ENCODE measurements at places on chromosomes 7 and 10. TPM values are rescaled to one million over a fixed set of nuclear protein-coding genes. Genes with fewer than 3 reads are reported as not detected.

DNA sequence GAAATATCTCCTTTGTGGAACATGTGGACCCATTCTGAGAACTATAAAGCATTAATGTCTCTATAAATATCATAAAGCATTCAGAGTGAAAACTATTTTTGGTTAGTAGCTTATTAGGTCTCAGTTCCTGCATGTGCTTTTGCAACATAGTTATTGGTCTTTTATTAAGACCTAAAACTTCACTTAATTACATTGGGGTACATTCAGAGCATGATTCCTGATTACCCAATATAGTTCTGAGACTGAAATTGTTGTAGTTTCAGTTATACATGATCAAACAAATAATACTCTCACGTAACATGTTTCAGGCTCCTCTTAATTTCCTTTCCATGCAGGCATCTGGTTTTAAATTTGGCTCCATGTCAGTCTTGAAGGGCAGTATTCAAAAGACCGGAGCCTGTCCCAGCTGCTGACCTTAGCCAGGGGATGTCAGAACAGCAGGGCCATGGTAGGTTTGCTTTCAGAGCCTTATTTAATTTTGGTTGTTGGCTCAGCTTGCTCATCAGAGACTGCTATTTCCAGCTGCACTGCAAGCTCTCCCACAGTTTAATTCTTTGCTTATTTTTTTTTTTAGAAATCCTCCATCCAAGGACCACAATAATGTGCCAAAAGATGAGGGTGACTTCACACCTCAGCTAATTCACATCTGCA lies 447.8 kb upstream of the FZD8 start:
- H3K27me3 ChIP-seq: no peaks in the 10 kb centered on the region
- no peaks in the 10 kb centered on the region for H3K4me1 ChIP-seq

DNA sequence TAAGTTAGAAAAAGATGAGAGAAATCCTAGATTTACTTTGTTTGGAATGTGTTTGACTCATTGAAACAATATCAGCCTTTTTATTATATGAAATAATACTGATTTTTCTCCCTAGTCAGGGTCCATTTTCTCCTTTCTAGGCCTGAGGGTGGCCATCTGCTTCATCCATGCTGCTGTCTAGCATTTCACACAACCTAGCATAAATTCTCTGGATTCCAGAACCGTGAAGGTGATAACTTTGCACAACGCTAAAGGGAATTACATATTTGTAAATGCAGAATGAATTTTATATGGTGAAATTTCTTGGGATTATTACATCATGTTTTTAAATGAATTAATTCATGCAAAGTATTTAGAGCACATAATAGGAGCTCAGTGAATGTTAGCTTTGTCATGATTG lies 505.1 kb downstream of the INHBA start:
- no peaks in the 10 kb centered on the region for H3K4me1 ChIP-seq
- H3K27ac ChIP-seq: no peak overlapping the region
- DNase-seq: no peak
- H3K4me3 ChIP-seq: no peak overlapping the region

Gene RALA
- 19.6 TPM for total RNA-seq

Gene BMPER
- 2.1 TPM for total RNA-seq

Gene SPOCK2
- 5.8 TPM for total RNA-seq

All from sigmoid colon (tissue), 7 donors.